Stimulated activated CD4-positive, alpha-beta T cell treated with anti-CD3 and anti-CD28 coated beads, TNF-alpha, amount 100 ng/mL, for 1 hour (primary cell): ENCODE measurements at places on chromosomes 11 and 22.

DNA sequence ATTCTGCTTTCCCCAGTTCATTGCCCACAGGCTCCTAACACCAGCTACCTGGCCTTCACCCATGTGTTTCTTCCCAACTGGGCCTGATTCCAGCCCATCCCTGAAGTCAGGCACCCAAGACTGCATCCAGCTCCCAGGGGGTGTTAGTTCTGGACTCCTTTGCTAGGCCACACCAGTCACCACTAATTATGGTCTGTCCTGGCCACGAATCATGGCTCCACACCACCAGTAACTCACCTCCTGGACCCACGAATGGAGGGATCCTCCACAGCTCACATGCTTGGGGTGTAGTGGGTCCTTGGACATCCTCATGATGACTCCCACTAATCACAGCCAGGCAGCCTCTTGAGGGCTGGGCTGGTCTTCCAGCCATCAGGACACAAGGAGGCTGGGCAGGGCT lies 3.6 kb upstream of the RASL10A start:
- no peak for DNase-seq

DNA sequence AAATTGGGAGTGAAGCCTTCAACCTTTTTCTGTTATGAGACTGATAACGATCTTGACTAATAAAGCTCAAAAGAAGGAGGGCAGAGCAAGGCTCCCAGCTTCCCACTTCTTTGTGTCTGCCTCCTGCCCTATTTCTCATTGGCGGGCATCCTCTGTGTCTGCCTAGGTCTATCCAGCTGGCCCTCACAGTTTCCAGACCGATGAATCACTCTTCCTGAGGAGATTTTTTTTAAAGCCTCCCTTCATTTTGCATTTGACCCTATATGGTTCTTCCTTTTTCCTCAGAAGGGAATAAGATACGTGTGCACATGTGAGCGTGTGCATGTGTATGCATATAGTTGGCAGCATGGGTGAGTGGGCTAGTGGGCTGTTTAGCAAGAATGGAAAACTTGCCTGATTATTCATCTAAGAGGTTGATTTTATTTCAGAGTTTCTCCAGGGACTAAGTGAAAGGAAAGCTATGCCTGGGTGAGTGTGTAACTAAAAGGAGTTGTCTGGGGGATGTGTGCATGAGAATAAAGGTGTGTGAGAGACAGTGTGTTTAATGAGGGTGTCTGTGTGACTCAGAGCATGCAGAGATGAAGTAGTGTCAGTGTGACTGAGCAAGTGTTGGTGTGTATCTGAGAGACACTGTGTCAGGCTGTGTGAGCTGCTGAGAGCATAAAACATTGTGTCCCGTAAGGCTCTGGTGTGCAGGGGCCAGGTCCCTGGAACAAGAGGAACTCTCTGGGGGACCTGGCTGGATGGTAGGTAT lies 12.2 kb downstream of the PHLDB1 start:
- no peak for DNase-seq

DNA sequence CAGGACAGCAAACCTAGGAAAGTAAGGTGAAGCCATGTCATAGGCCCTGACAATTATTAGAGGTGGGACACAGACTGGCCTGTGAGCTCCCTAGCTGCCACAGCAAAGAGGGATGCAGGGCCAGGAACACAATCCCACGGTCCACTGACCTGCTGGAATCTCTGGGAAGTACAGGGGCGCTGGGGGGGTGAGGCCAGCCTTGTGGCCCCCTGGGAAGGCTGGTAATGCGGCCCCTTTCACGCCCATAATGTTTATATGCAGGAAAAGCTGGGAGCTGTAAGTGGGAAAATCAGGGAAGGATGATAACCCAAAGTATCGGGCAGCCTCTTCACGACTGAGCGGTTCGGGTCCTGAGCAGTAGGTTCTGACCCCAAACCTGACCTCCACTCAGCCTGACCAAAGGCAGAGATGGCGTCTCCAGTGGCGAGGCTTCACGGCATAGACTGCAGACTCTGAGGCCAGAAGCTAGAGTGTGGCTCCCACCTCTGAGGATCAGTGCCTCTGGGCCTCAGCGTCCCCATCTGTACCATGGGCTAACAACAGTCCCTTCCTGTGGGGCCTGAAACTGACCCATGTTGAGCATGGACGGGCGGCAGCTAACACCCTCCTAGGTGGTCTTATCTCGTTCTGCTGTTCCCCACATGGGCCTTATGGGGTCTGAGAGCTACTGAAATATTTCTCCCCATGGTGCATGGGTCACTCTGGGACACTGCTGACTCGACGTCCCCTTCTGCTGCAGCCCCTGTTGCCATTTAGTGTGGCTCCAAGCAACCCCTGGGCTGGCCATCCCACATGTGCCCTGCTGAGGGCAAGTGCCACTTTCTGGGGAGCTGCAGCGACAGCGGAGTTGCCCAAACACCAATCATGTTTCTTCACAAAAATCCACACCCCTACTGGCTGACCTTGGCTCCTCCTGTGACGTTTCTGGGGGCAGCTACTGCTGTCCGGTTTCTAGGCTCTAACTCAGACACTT lies 101.8 kb downstream of the PHF21B start:
- no peak for DNase-seq

DNA sequence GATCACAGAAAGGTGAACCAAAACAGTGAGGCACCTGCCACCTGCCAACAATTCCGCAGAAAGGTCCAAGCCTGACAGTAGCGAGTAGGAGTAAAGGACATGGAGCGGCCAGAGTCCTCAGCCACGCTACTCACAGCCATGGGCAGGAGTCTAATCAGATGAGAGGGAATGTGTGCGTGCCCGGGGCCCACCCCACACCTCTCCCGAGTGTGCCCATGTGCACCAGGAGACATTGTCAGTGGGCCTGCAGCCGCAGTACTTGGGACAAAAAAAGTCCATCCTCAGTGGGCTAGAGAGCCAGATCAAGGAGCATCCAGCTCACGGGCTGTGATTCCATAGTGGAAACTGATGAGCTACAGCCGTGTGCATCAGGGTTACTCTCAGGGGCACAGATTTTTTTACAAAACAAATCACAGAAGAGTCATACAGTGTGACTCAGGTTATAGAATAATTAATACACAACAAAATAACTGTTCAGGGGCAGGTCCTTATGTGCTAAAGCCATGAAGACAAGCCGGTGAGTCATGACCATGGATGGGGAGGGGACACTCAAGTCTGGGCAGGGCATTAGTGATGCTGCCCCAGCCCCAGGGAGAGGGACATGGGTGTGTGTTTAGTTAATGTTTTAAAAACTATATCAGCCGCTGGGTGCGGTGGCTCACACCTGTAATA lies 12.0 kb downstream of the SART1 start:
- no peak for DNase-seq

DNA sequence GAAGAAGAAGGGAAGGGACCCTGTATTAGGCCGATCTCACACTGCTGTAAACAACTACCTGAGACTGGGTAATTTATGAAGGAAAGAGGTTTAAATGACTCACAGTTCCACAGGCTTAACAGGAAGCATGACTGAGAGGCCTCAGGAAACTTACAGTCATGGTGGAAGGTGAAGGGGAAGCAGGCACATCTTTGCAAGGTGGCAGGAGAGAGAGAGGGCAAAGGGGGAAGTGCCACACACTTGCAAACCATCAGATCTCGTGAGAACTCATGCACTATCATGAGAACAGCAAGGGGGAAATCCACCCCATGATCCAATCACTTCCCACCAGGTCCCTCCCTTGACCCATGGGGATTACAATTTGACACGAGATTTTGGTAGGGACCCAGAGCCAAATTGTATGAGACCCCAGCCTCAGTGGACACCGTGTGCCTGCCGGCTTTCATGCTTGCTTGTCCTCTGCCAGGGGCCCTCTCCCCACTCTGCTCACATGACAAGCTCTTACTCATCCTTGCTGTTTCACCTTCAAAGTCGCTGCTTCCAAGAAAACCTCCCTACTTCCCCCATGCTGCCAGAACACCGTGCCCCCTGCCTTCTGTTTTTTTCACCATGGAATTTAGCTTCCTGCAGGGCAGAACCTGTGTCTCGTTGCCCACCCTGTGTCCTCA lies 23.3 kb upstream of the PPFIA1 start:
- no peak for DNase-seq

GRCh38 chr22:17639247-17639741 lies 737 bp downstream of the BCL2L13 start:
- DNase-seq, result no peak

DNA sequence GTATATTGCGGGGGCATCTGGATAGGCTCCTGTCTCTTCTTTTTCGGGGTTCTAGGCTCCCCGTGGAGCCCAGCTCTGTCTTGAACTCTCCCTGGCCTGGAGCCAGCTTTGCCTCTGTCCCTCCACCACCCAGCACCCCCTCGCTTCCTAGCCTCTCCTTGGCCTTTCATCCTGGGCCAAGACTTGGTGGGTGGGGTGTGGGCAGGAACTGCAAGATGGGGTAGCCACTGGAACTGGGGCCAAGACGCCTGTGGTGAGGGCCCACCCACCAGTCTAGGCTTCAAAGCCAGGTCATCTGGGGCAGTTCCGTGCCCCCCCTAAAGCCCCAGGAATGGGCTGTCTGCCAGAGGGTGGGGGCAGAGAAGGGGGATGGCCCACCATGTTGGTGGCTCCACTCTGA lies 1.7 kb upstream of the CRYBB1 start:
- no peak for DNase-seq

GRCh38 chr11:84518631-84519183 lies 1108.4 kb downstream of the DLG2 start:
- DNase-seq, result no peak

GRCh38 chr22:49995361-49996118 lies 17.0 kb downstream of the IL17REL start:
- no peak for DNase-seq

- DNase-seq, result no peak
Measured at GRCh38 chr11:11550534-11550933, 71.3 kb downstream of the GALNT18 start.

GRCh38 chr11:67247946-67248550 lies 18.2 kb upstream of the GRK2 start:
- no peak for DNase-seq

- no peak for DNase-seq
Measured at GRCh38 chr11:35919244-35919643, 24.6 kb upstream of the LDLRAD3 start.

GRCh38 chr11:36930256-36930655 lies 332.2 kb upstream of the RAG2 start:
- no peak for DNase-seq

DNA sequence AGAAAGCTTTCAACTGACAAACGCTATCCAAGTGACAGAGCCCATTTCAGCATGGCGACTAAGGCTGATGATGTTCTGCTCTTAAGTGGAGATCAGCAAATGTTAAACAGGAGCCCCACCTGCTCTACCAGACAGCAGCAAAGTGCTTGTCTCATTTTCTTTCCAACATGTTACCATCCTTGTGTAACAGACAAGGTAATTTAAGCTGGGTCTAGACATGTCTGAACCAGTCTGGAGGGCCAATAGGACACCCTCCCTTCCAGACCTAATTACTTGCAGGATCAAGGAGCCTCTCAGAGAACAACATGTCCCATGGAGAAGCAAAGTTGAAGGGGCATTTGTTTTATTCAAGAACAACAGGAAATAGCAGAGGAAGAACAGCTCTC lies 3.9 kb upstream of the LMO2 start:
- no peak for DNase-seq

GRCh38 chr11:12125609-12126149 lies 15.3 kb downstream of the MICAL2 start:
- DNase-seq, result no peak

DNA sequence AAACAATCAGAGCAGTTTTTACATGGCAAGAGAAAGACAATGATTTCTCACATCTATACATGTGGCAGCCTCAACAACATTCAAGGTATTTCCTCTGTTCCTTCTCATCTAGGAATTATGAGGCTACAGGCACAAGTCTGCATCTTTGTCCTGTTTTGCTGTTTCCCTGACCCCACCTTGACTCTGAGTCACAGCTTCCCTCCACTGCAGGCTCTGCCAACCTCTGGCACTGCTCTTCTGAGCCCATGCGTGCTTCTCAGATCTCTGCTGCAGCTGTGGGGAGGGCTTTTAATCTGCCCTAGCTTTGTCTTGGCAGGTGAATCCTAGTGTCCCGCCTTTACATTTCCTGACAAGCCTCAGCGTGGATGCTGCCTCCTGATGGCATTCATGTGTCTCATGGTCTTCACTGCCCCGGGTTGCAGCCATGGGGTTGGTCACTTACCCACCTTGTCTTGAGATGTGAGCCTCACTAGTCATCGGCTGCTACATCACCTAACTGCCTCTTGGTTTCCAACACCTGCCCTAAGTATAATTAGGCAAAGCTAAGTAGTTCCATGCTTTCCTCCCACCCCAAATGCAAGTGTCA lies 578.5 kb downstream of the TBC1D22A start:
- no peak for DNase-seq

- DNase-seq, result no peak
Measured at GRCh38 chr22:44172370-44173108, 8.2 kb upstream of the PARVG start.

DNA sequence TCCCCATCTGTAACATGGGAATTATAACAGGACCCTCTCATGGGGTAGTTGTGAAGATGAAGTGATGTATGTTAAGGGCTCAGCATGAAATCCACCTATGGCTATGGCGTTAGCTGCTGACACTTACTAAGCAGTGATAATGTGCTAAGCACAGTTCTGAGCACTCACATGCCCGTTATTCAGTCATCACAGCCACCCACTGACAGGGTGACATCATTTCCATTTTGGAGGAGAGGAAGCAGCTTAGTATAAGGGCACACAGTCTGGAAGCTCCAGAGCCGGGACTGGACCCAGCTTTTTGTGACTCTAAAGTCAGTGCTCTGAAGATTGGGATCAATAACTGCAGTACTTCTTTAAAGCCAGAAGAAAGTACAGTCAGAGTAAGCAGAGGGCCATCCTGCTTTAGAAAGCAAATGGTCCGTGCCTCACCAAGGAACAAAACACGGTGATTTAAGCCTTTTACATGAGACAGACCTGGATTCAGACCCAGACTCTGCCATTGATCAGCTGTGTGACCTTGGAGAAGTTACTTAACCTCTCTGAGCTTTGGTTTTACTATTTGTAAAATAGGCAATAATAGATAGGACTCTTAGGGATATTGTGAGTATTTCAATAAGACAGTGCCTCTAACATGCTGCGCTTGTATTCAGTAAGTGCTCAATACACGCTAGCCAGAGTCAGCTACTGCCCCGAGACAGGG lies 61.5 kb downstream of the SGSM1 start:
- no peak for DNase-seq

DNA sequence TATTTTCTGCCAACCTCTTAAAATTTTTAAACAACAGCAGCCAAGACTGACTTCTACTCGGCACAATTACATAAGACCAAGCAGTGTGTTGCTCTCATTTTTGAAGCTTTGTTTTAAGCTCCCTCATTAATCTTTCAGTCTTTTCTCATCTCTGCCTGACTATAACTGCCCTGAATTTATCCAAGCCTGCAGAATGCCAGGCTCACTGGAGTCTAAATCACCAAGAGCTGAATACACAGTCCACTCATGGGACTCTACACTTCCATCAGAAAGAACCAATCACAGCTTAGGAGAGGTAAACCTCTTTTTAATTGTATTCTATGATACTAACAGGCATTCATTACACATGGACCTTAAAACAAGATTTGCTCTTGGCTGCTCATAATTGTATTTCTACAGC lies 178.7 kb downstream of the CADM1 start:
- DNase-seq, result no peak

DNA sequence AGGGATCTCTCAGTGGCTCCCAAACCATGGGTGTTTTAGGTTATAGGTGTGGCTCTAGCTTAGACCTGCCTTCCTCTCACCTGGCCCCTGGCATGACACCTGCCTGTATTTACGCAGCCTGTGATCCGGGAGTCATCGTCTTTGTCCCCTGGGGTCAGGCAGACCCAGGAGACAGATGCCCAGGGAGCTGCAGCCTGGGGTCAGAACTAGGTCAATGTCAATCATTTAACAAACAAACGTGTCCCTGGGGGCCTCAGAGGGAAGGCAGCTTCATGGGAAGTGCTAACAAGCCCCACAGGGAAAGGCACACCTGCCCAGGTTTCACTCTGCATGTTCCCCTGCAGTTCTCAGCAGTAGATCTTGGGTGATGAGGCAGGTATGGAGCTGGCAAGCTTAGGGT lies 12.0 kb downstream of the BACE1-AS start:
- DNase-seq, result no peak
